Esophagus squamous epithelium (tissue), 5 donors: ENCODE measurements at places on chromosomes 13 and 19.

DNA sequence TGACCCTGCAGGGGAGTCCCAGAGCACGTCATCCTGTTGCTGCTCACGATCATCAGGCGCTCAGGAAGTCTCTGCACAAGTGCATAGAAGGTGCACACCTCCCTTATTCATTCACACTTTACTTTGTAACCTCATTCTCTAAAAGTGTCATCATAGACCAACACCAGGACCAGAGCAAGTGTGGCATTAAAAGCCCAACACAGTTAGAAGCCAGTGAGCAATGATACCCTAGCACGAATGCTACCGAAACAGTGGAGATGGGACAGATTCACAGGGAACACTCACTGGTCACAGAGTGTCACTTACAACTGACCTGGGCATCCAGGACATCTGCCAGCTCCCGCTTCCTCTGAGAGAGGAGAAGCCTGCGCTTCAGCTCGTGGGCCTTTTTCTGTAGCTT, 17.0 kb downstream of the HAUS8 start:
- no peak for DNase-seq

DNA sequence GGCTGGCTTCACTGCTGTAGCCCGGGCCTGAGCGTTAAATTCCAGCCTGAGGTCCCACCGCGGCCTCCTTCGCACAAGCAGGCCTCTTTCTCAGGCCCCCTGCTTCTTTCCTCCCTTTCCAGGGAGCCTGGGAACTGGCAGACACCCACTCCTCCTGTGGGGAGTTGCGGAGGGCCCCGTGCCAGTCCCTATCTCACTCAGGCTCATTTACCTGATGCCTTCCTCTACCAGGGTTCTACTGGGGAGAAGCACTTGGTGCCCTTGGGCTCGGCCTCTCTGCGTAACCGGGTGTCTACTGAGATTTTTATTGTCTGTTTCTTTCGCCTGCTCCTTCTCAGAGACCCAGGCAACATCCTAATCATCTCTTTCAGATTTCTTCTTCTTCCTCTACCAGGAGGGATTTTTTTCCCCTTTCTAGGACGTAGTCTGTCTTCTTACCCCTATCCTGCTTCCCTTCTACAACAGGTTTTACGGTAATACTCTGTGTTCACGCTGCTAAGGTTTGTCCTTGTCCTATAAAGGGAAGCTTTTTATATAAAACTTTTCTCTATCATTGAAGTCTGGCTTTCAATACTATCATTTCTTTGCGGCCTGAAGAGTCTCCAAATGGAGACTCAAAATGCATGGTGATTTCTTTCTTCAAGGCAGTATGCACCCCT, 135.4 kb upstream of the GPR12 start:
- DNase-seq: no peak

GRCh38 chr19:40444825-40445312, 734 bp upstream of the SERTAD3 start:
- DNase-seq: no peak

- no peak for DNase-seq
Observed at GRCh38 chr13:29505950-29506349, 89.5 kb downstream of the SLC7A1 start.

- DNase-seq: no peak
Observed at GRCh38 chr19:33129901-33130300, 2.0 kb upstream of the WDR88 start.

DNA sequence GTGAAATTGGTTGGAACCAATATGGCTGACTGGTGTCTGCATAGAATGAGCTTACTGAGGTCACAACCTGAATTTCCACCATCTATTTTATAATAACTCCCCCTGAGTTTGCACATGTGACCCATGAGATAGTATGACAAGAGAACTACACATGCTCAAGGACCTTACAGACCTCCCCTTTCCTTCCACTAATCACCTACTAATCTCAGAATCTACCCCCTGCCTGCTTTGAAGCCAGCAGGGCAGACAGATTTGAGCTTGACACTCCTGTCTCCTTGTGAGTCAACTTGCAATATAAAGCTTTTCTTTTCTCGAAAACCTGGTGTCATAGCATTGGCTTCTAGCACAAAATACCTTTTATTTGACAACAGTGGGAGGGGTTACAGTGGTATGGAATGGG, 248.4 kb downstream of the RFC3 start:
- DNase-seq: no peak

GRCh38 chr13:113816254-113816929, 47.5 kb downstream of the GAS6 start:
- no peak for DNase-seq

GRCh38 chr19:54077334-54077733, 3.8 kb downstream of the TARM1 start:
- DNase-seq: no peak

DNA sequence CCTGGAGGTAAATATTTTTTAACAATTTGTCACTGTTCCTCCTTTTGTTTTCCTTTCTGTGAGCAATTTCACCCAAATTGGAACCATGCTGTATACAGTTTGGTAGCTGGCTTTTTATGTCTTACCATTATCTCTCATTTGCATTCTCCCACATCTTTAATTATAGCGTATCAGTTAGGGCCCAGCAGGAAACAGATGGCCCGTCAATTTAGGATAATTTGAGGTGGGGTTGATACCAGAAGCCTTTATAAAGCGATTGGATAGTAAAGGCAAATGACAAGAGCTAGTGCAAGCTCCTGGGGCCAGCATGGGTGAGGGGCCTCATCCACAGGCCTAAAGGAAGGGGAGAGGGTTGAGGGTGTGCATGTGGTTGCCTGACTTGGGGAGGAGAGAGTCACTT, 3.8 kb upstream of the IFNL4 start:
- DNase-seq: no peak

GRCh38 chr19:32873247-32873959, 3.8 kb upstream of the SLC7A9 start:
- DNase-seq: no peak

GRCh38 chr19:14517446-14517839, 754 bp downstream of the DNAJB1 start:
- DNase-seq: no peak

- no peak for DNase-seq
Observed at GRCh38 chr19:3480383-3481091, at the start of gene SMIM24. Gene SMIM24 (minus strand): TSS chr19:3480525. CDS start chr19:3480463, 62 bp downstream.

- no peak for DNase-seq
Observed at GRCh38 chr13:113783966-113784644, 25.1 kb downstream of the TMEM255B start.

GRCh38 chr13:28476919-28477708, 17.8 kb downstream of the FLT1 start:
- no peak for DNase-seq

DNA sequence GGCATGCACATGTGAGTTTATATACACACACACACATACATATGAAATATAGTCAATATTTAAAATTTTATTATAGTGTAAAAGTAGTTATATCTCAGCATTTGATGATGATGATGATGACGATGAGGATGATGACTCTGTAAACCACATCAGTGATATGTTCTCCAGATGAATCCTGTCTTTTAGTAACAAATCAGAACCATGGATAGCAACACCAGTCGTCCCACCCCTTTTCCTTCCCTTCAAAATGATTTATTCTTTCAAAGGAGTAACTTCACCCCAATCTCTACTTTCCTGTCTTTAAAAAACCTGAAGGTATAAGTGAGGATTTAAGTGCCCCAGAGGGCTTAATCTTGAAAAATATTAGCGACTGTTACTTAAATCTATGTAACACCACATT, 74.1 kb downstream of the DCLK1 start:
- DNase-seq: no peak

DNA sequence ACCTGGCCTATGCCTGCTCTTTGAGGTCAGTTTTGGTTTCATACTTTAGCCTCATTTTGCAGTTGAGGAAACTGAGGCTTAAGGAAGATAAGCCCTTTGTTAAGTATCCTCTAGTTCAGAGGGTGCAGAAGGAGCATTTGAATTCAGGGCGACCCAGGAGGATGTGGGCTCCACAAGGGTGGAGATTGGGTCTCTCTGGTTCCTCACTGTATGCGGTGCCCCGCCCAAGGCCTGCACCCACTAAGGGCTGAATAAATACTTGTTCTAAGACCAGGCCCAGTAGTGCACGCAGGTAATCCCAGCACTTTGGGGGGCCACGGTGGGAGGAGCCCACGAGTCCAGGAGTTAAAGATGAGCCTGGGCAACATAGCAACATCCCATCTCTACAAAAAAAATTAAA, 768 bp upstream of the SLC44A2 start:
- no peak for DNase-seq

DNA sequence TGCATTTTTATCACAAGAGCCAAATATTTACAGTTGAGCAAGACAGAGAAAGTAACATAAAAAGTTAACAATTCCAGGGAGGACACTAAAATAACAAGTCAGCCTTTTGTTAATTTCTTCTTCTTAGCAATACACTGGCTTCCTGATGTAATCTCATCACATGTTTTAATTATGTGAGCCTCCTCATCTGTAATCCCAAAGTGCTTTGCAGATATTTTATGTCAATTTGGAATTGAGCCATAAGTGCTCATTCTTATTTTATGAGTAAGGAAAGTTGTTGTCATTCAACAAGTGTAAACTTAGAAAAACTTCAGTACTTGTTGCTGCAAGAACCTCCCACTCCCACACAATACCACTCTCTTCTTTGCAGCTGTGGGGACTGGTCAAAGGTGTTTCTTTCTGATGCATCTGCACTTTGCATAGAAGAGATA, 223.6 kb downstream of the GPC6 start:
- DNase-seq: no peak

- no peak for DNase-seq
Observed at GRCh38 chr19:13669780-13670355, 94.5 kb upstream of the MRI1 start.

DNA sequence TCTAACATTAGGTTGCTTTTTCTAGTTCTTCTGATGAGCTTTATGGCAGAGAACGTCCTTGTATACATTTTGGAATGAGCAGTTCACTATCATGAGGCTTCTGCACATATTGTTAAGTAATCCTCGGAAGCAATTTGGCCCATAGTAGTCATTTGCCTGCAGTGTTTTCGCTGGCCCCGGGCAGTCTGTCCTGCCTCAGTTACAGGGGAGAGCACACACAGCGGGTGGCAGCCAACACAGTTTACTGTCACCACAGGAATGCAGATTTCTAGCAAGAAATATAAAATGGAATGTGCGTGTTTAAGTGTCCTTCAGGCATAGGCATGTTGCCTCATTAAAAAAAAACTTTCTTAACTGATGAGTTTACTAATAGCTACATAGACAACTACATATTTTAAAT, 71.5 kb upstream of the GJB6 start:
- DNase-seq: no peak

DNA sequence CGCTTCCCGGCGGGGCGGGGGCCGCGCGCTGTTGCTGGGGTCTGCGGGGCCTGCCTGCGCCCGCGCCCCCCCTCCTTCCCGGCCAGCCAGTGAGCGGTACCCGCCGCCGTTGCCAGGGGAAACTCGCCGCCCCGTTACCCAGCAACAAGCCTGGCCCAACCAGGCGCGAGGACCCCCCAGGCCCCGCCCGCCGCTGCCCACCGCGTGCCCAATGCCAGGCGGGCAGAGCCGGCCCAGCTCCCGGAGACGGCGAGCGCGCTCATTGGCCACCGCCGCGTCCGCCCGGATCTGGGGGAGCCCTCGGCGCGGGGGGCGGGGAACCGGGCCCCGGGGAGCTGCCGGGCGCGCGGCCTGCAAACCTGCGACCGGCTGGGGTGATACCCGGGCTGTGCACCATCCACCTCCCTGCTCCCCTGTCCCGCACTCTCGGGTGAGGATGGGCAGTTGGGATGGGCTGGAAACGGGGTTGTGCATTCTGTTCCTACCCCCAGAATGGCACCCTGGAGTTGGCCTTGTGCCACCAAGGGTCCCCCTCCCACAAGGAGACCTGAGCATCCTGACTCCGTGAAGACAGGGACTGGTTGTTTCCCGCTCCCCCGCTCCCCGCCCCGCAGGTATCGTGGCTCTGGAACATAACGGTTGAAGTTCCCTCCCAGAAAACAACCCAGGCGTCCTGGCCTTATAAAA, 8.8 kb upstream of the BBC3 start:
- DNase-seq: no peak
